Esophagus squamous epithelium (tissue), 5 donors: ENCODE measurements at places on chromosomes 1 and 21. TPM values are rescaled to one million over a fixed set of nuclear protein-coding genes. Genes with fewer than 3 reads are reported as not detected.

- no peak for DNase-seq
Measured at GRCh38 chr1:170714163-170714562, 50.2 kb downstream of the PRRX1 start.

DNA sequence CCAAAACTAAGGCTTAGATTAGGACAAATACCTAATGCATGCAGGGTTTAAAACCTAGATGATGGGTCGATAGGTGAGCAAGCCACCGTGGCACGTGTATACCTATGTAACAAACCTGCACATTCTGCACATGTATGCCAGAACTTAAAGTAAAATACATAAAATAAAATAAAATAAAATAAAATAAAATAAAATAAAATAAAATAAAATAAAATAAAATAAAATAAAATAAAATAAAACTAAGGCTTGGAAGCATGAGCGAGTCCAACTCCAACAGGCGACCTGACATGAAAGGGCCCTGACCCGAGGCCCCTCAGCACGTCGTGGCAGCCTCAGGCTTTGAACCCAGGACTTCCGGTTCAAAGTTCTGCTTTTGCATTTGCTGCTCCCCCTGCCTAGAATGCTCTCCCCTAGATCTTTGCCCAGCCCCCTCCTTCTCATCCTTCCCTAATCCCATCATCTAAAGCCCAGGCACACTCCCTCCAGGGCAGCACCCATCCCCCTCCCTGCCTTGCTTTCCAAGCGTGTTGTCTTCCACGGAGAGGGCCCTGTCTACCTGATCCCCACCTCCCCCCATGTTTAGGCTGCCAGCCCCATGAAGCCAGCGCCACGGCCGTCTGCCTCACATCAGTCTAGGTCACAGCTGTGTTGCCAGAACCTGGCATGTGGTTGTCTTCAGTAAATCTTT is 64.3 kb downstream of the TAS1R2 start:
- DNase-seq, result no peak

GRCh38 chr1:160342953-160343869 is at the start of the genes COPA and NCSTN:
TSS of gene COPA (minus strand) at chr1:160343250. CDS start at chr1:160343170, 80 bp downstream.
TSS of gene NCSTN (plus strand) at chr1:160343383. CDS start at chr1:160343397, 14 bp downstream.
- peak; percentile 73 for DNase-seq

PLA2G2F gene
- not detected for total RNA-seq

DNA sequence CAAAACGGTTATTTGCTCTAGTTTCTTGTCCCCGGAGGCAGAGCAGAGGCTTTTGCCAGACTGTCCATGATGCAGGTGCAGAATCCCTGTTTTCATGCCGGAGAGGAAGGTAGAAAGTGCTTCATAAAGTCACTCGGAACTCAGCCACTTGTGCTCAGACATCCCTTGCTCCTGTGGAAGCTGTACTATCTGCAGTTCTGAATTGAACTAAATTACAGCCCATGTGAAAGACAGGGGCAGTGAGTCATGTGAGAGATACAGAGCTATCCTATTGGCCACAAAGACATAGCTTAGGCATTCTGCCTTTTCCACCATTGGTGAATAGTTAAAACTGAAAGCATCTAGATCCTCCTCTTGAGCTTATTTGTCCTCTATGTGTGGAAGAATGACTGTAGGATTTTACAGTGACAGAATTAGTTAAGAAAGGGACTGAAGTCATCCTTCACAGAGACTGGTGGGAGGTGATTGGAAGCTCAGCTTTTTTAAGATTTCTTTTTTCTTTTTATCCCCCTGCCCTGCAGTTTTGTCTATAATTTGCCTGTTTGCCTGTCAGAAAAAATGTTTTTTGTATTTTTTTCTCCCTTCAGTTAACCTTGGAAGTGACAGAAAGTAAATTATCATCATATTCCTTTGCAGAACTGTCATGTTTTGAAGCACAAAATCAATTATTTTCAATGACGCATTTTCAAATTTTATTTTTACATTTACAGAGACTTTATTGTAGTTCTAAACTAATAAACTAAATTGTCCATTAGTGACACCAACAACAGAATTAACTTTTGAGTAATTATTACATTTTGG is 298.6 kb downstream of the PTPRC start:
- DNase-seq, result no peak

PAX7 gene
- not detected for total RNA-seq

- DNase-seq, result no peak
Measured at GRCh38 chr1:97063532-97063931, 341.9 kb downstream of the PTBP2 start.

LRP8 gene
- 39.6 TPM for total RNA-seq

DNA sequence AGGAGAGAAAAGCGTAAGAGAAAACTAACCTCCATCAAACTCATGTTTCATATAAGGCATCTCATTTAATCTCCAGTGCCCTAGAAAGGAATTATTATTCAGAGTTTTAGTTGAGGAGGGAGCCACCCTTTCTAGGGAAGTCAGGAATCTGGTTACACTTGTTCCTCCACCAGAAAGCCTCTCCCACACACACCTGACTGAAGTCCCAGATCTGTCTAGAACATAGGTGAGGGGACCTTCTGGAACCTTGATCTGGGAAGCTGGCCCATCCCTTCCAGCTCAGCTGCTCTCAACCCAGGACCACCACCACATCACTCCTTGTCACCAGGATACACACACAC is 1.9 kb upstream of the DENND2D start:
- no peak for DNase-seq

GRCh38 chr21:36185523-36185922 is 28.9 kb downstream of the DOP1B start:
- DNase-seq, result no peak

GRCh38 chr1:202812176-202813026 is 1.6 kb downstream of the PCAT6 start:
- no peak for DNase-seq

DNA sequence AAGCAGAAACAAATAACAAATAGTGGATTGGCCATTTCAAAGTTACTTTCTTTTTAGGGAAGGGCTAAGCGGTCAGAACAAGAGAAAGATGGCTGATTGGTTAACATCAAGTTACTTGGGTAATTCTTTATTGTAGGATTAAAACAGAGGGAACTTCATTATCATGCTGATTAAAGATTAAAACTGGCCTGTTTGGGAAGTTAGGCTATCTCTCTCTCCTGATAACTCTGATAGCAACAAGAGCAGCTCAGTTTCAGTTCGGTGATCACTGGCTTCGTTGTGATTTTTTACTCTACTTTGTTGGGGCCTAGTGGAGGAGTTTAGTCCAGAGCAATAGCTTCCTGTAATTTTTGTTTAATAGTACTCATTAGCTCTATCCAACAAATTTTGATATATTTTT is 20.5 kb upstream of the COP1 start:
- DNase-seq, result no peak

CYB5RL gene
- total RNA-seq, result 2.7 TPM

- DNase-seq, result no peak
Measured at GRCh38 chr1:27380766-27381733, 2.1 kb downstream of the CD164L2 start.

- no peak for DNase-seq
Measured at GRCh38 chr1:156115514-156116374, 1.2 kb downstream of the LMNA start.

GRCh38 chr21:46071082-46071481 is 26.8 kb upstream of the COL6A2 start:
- DNase-seq, result no peak
